ENCODE measurements at places on chromosomes 13 and 19. TPM values are rescaled to one million over a fixed set of nuclear protein-coding genes. Genes with fewer than 3 reads are reported as not detected.

Gene TEX29
- not detected for total RNA-seq

Gene KIR2DL1
- total RNA-seq, result not detected

Gene SYNGR4
- not detected for total RNA-seq

Gene TTYH1
- total RNA-seq, result not detected

Gene ECSIT
- 42.2 TPM for total RNA-seq

Gene SEMA6B
- 0.11 TPM for total RNA-seq

Gene RXFP2
- not detected for total RNA-seq

Gene ONECUT3
- total RNA-seq, result not detected

Gene LGALS14
- total RNA-seq, result not detected

Gene ATP13A1
- total RNA-seq, result 138 TPM

Gene ITM2B
- total RNA-seq, result 87.3 TPM

Gene NLRP7
- 0.22 TPM for total RNA-seq

Gene MYPOP
- 1.2 TPM for total RNA-seq

Gene ZNF497
- total RNA-seq, result 0.89 TPM

Gene WDR88
- not detected for total RNA-seq

Gene SLC7A1
- 57.0 TPM for total RNA-seq

Gene COL5A3
- total RNA-seq, result 4.8 TPM

Gene CRLF1
- total RNA-seq, result 1.00 TPM

Gene HOMER3
- total RNA-seq, result 85.0 TPM

Gene SHC2
- total RNA-seq, result 2.7 TPM

Gene KANK2
- total RNA-seq, result 403 TPM

Gene C19orf73
- 1.2 TPM for total RNA-seq
